Stimulated activated CD8-positive, alpha-beta memory T cell treated with anti-CD3 and anti-CD28 coated beads, Interleukin-7, amount 100 ng/mL, for 24 hours (primary cell): ENCODE measurements at places on chromosomes 5 and 9.

- DNase-seq = no peak
These were observed 238.2 kb downstream of the CD180 start for GRCh38 chr5:66958201-66958979.

GRCh38 chr9:34124099-34124498 lies 2.4 kb downstream of the DCAF12 start:
- DNase-seq = no peak

GRCh38 chr5:80069918-80070318 lies 34.8 kb downstream of the THBS4 start:
- DNase-seq = no peak

DNA sequence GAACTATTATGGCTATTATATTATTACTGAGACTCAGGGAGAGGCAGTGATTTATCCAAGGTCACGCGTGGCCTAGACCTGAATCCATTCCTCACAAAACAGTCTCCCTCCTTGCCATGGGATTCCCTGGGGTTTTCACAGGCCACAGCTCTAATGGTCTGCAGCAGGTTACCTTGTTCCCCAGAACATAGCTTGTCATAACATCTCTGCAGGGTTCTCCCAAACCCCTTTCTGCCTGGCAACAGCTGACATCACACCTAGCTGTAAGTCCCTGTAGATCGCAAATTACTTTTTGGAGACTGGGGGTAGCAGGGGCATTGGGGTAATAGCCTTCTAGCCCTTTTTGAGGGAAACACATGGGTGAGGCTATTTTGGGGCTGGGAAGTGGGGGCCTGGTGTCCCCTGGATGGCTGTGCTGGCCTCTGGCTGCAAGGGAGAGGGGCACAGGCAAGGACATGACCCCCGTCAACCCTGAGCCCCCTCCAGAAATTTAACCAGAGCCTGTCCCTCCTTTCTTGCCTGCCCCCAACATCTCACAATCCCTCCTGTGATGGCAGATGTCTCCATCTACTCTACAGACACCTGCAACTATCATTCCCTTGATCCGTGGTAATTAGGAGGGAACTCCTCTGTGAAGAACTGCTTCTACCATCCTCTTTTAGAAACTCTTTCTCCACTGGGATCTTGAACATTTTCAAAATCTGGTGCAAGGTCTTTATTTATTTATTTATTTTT lies 1.3 kb downstream of the CD74 start:
- DNase-seq = peak; percentile 31

GRCh38 chr9:13023498-13023897 lies 248.7 kb downstream of the LURAP1L start:
- DNase-seq = no peak

DNA sequence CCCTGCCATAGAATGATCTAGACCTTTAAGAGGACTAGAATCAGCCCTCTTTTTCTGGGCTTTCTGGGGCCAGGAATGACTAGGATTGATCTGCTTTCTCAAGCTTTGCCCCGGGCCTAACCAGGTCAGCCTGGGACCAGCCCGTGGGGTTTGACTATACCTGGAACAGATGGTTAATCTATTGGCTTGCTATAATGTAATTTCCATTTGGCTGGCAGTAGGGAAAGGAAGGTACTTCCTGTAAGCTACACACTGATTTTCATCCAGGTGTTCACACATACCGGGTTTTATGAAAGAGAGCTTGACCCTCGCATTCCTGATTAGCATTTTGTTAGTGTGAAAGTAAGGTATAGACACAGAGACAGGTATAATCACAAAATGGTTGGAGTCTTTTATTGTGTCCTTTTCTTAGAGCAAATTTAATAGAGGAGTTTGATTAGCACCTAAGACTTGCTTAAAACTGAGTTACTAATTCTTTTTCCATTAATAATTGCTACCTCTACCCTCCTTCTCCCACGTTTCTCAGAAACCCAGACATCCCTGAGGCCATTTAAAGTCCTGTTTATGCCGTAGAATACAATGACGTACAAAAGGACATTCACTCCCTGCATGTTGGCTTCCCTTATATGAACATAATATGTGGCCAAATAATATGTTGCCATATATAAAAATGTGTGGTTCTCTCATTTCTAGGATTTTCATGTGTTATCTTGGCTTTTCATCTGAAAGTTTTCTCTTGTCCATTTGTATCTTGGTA lies 17.3 kb downstream of the LNPEP start:
- no peak for DNase-seq

DNA sequence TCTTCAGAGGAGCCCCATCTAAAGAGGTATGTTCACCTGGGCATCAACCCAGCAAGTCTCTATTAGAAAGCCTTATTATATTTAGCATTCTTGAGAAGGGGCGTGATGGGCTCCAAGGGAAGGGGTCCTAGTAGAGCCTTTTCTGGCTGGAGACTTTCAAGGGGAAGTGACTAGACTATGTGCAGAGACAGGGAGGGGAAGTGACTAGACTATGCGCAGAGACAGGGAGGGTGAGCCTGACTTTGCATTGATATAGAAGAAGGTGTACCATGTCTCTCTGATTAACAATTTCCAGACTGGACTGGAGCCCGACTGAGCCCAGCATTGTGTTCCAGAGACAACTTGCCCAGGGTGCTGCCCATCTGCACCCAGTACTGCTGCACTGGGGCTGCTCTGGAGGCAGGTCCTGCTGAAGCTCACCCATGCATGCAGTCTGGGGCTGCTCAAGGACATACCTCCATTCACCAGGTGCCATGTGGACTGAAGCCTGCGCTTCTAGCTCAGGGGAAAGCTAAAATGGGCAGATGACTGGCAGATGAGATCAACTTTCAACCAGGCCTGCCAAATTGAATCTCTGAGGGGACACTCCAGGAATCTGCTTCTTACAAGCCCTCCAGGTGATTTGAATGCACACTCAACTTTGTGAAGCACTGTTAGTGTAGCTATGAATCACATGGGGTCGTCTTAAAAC lies 83.0 kb upstream of the GNA14 start:
- no peak for DNase-seq

- DNase-seq = no peak
These were observed 33.2 kb upstream of the CYFIP2 start for GRCh38 chr5:157232706-157233105.

DNA sequence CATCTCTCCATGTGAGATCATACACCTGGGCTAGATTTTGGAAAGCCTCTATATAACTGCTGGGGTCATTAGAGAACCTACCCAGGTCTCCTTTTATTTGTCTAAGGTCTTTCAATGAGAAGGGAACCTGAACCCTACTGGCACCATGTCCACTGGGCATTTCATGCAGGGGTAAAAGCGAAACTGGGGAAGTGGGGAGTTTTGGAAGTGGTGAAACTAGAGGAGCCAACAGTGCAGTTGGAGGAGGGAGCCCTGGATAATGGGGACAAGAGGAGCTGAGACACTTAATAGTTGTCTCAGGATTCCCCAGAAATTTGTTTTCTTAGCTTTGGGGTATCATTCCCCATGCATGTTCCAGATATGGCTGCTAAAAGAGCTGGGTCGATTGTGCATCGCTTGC lies 169.0 kb upstream of the NREP start:
- DNase-seq = no peak

GRCh38 chr9:37243588-37244345 lies 123.4 kb downstream of the ZCCHC7 start:
- DNase-seq = no peak

DNA sequence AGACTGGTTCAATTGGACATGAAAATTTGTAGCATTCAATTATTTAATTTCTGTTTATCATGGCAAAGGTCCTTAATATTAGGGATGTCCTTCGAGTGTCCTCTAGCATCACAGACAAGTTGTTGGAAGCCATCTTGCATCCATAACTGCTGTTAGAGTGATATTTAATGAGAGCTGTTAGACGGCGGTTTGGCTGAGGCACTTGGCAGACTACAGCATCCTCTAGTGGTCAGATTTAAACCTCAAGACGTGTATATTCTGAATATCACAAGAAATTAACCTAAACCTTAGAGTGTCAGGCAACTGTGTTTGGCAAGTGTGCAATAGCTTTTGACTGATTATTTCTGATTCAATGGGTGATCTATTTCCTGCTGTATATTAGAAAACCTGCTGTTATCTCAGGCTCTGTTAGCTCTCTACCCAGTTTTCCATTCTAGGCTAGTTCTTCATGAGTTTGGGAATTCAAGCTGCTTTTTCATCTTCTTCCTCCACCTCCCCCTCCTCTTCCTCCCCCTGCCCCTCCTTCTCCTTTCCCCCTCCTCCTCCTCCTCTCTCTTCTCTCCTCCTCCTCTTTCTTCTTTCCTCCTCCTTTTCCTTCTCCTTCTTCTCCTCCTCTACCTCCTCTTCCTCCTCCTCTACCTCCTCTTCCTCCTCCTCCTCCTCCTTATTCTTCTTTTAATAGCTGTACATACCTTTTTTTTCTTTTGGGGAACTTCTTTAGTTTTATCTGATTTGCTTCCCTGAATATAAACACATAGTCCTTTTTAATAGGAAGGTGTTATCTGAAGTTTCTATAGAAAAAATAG lies 8.6 kb downstream of the SPINK1 start:
- no peak for DNase-seq

- DNase-seq = no peak
These were observed 1088.1 kb downstream of the NR2F1-AS1 start for GRCh38 chr5:92492908-92493307.

GRCh38 chr5:143836161-143836725 lies 24.3 kb downstream of the HMHB1 start:
- no peak for DNase-seq

DNA sequence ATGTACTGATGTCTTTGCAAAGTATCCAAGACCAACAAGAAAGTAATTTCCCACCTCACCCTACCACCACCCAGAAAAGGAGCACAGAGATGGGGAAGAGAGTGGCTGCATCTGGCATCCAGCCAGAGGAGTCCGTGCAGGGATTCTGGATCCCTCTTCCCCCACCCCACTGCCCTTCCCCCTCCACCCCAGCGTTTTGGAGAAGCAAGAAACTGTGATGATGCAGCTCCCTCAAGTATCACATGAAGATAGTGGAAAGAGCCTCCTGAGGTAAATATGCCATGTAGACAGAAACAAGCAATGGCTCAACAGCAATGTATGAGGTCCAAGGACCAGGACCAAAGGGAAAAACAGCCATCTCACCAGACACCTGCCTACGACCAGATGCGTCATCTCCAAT lies 153.8 kb downstream of the DEPDC1B start:
- DNase-seq = no peak

DNA sequence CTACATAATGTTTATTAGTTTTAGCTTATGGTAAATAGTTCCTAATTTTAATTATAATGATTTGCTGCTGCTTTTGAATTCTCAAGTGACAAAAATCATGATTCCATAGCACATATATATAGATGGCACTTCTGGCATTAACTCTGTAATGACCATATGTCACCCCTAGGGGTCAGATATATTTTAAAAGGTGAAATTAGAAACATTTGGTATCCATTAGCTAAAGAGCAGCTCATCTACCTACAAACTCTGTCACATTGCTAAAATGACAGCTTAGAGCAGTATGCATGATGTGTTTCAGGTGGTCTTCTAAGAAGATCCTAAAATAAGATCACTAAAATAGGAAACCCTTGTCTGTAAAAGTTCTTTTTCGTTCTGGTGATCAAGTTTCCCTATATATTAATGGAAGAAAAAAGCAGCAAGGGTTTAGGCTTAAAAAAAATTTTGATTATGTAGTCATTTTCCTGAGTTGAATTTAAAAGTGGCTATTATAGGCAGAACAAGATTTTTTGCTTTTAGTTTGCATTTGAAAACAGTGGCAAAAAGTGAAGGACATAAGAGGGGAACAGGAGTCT lies 157.7 kb upstream of the POU5F2 start:
- no peak for DNase-seq

- peak; percentile 48 for DNase-seq
These were observed 812 bp downstream of the SREK1 start for GRCh38 chr5:66144834-66145390.

GRCh38 chr5:15391704-15392397 lies 108.1 kb upstream of the FBXL7 start:
- DNase-seq = no peak

GRCh38 chr5:180670586-180671359 lies 21.4 kb upstream of the FLT4 start:
- peak; percentile 17 for DNase-seq
